ENCODE measurements at places on chromosomes 2 and 18. TPM values are rescaled to one million over a fixed set of nuclear protein-coding genes. Genes with fewer than 3 reads are reported as not detected.
A peak's percentile ranks its signal among the peaks of the same experiment; 100 is the strongest.

DNA sequence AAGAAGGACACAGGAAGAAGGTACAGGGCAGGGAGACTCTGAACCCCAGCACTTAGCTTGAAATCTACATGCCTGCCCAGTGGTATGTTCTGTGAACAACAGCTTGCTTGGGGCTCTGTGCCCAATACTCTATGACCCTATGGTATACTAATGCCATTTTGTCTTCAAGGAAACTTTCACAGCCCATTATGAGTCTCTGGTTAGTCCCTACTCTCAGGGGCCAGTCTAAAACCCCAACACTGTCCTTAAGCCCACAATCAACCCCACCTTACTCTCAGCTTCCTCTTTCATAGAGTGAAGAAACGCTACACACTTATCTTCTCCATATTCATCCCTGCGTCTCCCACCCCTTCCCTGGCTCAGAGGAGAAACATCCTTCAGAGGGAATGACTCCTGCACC lies 16.0 kb downstream of the NEB start:
- H3K4me1 ChIP-seq: peaks cover 72% of the 10 kb centered on the region
- no peaks in the 10 kb centered on the region for H3K27me3 ChIP-seq
- H3K36me3 ChIP-seq: peaks cover 100% of the 10 kb centered on the region
- H3K4me3 ChIP-seq: no peak overlapping the region
- peak overlapping the region; percentile 93 for H3K27ac ChIP-seq

DNA sequence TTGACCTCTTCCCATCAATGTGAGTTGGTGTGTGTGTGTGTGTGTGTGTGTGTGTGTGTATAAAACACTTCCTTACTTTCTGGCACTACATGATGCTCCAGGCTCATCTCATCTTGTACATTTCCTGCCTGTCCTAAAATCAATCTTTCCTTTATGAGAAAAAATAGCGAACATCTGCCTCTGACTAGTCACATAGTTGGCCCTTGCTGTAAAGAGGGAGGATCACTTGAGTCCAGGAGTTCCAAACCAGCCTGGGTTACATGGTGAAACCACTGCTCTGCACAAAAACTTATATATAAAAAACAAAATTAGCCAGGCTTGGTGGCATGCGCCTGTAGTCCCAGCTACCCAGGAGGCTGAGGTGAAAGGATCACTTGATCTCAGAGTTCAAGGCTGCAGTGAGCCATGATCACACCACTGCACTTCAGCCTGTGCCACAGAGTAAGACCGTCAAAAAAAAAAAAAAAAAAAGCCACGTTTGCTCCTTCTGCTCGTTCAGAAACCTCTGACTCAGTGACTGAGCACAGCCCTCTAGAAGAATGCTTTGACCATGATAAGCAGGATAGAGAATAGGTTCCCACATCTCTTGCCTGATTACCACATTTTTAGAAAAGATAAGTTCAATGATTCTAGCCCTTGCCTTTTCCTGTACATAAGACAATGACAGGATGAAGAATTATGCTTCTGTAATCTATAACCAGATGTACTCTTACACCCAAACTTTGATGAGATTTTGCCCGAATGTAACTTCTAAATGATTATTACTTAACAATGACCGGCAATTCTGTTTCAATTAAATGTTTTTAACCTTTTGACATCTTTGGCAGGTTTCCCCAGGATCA lies 45.2 kb upstream of the ST3GAL5 start:
- DNase-seq: no peak
- H3K27me3 ChIP-seq: no peaks in the 10 kb centered on the region
- H3K27ac ChIP-seq: no peak overlapping the region

GRCh38 chr2:173249661-173250641 lies 104.7 kb upstream of the CDCA7 start:
- H3K4me1 ChIP-seq: no peaks in the 10 kb centered on the region
- no peak for DNase-seq
- H3K27ac ChIP-seq: no peak overlapping the region

GRCh38 chr2:2298081-2298480 lies 33.0 kb downstream of the MYT1L start:
- H3K4me1 ChIP-seq: no peaks in the 10 kb centered on the region
- H3K27me3 ChIP-seq: no peaks in the 10 kb centered on the region
- no peak overlapping the region for H3K4me3 ChIP-seq
- H3K27ac ChIP-seq: no peak overlapping the region
- no peak for DNase-seq

The NT5C1B gene
- total RNA-seq: not detected

The USP37 gene
- total RNA-seq: 10.0 TPM
